ENCODE measurements at places on chromosomes 3 and 15.

GRCh38 chr3:89876116-89876515 lies 768.7 kb downstream of the EPHA3 start:
- DNase-seq: no peak

GRCh38 chr3:147369661-147370123 lies 36.7 kb downstream of the ZIC4 start:
- DNase-seq: no peak

DNA sequence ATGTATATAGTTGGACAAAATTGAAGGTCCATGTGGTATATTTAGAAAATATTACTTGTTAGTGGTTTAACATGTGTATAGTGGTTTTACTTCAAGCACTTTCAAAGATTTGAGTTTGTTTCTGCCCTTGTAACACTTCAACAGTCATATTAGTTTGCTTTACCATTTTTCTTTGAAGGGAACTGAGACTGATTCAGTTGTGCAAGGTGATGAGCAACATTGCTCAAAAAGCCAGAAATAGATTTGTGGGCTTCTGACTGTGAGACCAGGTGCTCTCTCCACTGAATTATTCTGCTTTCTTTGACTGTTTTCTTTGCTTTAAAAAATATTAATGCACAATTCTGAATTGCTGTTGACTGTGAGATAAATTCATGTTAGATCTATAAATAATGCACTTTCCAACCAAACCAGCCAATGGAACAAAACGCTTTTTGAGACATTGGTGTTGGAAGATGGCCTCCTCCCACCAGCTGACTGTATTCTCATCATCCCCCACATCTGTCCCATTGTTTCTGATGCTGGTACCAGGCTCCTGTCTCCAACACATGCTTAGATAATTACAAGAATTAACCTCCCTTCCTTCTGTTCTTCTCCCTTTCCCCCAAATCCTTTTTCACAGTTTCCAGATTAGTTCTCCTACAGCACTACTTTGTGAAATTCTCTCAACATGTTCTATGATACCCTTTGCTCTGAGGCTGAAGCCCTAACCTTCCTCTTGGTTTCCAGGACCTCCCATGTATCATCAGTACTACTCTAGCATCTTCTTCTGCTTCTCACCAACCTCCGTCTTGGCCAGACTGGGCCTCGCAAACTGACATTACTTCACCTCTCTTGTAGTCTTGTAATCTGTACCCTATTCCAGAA lies 27.9 kb downstream of the PLCL2 start:
- DNase-seq: no peak

DNA sequence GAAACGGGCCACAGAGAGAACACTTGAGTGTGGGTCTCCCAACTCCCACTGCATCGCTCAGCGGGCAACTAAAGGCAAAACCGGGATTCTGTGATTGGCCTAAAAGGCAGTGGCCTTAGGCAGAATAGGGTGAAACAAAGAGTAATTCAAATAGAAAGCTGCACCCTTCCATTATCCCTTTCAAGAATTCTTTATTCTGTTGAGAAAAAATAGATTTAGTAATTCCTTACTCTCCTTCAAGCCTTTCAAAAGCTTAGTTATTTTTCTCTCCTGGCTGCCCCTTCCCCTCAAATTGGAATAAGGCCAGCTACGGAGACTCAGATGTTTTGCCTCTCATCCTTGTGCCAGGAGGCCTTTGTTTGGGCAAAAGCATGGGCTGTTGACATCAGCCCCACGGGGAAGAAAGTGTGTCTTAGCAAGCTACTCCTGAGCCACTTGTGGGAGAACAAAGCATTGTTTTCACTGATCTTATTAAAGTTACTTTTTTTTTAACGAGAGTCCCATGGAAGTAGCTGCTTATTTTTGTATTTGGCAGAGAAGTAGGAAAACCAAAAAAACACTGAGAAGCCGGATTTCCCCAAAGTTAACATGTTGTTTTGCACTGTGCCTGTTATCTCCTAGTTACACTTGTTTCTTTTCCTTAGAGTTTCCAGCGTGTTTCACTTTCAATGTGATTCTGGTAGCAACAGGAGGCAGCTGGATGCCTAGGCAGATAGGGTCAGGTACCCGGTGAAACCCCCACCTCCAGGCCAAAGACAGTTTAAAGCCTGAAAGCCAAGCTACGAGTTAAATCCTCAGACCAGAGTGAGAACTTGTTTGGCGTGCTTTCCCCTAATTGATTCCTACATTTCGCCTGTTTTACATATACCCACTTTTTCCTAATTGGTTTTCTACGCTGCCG lies 2.2 kb downstream of the ST6GAL1 start:
- no peak for DNase-seq

GRCh38 chr3:43388915-43389314 lies 102.6 kb downstream of the SNRK start:
- DNase-seq: no peak

- DNase-seq: no peak
Measured at GRCh38 chr3:37456270-37456708, 281.9 kb upstream of the LRRFIP2 start.

DNA sequence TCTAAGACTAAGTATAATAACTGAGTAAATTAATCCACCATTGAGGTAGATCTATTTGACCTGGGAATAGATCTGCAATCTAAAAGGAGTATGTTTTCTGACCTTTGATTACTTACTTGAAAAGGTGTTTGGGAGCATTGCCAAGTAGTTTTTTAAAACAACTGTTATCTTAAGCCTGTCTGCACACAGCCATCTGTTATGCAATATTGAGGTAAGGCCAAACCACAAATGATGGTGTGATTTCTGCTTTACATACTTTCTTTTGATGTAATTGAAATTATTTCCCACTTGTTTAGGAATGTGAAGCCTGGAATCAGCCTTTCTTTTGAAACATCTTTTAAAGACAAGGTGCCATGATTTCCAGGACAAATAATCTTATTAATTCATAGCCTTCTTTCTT lies 274.0 kb downstream of the BBX start:
- DNase-seq: no peak

All from stromal cell of bone marrow (primary cell).